Stimulated activated CD8-positive, alpha-beta memory T cell treated with anti-CD3 and anti-CD28 coated beads, Interleukin-4, amount 100 ng/mL, for 1 hour (primary cell): ENCODE measurements at places on chromosomes 11 and 22.

GRCh38 chr11:5277807-5278382 lies 8.2 kb upstream of the HBE1 start:
- DNase-seq: no peak

GRCh38 chr11:94128291-94128745 lies 323 bp upstream of the PANX1 start:
- no peak for DNase-seq

DNA sequence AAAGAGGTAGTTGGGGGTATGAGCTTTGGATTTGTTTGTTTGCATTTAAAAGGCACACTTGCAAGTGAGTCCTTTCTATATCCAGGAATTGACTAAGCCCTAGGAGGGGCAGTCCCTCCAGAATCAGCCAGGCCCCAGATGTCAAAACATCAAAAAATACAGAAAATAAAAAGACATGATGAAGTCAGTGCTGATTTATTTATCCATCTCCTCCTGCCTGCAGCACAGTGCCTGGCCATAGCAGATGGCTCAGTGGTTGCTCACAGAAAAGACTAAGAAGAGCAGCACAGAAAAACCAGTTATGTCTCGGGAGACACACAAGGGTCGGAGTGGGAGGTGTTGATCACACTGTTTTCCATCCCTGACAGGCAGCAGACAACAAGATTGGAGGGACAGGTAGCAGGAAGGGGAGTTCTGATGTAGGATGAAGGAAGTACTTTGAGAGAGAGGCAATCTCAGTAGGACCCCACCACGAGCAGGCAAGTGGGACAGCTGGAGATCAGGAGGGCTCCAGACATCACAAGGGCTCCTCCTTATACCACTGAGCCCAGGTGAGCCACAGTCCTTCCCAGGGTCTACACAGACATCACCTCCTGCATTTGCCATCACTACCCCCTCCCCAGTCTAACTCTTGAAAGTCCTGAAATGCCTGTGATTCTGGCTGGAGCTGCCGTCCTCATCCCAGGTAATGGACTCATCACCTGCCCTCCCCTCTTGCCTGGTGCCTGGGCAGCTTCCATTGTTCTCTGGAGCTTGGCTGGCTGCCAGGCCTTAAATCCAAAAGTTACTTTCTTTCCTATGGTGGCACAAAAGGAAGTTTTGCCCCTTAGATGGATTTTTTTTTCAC lies 32.3 kb downstream of the TMPRSS5 start:
- no peak for DNase-seq

GRCh38 chr22:33869946-33870345 lies 50.3 kb downstream of the LARGE1 start:
- DNase-seq: no peak

DNA sequence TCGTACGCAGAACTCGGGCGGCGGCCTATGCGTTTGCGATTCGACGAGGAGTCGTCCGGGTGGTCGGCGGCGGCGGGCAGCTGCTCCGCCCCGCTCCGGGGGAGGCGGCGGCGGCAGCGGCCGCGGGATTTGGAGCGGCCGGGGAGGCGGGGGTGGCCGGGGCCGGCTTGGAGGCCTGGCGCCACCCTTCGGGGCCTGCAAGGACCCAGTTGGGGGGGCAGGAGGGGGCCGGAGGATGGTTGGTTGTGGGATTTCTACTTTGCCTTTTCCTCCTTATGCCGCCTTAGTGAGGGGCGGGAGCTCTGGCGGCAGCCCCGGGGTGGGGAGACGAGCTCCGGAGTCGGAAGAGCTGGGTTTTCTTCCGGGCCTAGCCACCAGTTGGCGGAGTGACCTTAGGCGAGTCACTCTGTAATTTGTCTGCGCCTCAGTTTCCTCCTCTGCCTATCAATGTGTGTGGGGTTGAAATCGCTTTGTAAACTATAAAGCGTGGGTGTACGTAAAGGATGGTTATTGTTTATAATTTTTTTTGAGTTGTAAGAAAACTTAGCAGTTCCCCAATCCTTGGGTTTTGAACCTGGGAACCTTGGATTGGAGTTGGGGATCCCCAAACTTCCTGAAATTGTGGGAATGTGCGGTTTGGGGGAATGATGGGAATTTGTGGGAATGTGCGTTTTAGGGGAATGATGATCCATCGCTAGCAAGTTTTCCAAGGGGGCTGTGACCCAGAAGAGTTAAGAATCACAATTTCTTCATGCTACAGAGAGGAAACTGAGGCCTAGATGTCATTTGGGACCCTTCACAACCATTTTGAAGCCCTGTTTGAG lies 679 bp downstream of the TUG1 start:
- DNase-seq: peak; percentile 5

DNA sequence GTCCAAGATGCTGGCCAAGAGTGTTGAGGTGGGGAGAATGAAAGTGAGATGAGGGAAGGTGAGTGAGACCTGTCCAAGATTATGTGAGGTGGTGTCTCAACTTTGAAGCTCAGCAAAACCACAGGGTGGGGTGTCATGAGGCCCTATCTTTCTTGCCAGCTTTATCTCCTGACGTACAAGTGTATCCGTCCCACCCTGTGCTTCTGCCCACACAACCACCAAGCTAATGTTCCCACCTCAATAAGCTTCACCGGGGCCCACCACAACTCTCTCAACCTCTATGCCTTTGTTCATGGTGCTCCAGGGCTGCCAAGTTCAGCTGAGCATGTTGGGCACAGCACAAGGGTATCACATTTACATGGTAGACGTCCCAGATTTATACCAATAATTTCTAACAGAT lies 7.1 kb upstream of the TPST2 start:
- DNase-seq: no peak

DNA sequence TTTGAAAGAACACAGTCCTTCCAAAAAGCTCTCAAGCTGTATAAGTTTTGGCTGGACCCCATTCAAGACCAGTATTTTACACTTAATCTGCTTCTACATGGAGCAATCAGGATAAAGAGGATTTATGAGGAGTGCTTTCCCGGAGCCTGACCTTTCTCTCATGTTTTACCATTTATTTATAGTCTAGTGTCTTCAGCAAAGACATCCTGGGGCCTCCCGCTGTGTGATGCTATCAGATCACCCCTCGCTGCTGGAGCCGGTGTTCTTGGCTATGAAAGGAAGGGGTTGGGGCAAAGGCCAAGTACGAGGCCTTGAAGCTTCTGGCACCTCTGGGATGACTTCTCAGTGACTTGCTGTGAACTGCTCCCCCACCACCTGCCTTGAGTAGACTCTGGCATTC lies 189.6 kb downstream of the ADAMTS15 start:
- no peak for DNase-seq

GRCh38 chr11:113161711-113162591 lies 152.4 kb upstream of the TTC12 start:
- no peak for DNase-seq

DNA sequence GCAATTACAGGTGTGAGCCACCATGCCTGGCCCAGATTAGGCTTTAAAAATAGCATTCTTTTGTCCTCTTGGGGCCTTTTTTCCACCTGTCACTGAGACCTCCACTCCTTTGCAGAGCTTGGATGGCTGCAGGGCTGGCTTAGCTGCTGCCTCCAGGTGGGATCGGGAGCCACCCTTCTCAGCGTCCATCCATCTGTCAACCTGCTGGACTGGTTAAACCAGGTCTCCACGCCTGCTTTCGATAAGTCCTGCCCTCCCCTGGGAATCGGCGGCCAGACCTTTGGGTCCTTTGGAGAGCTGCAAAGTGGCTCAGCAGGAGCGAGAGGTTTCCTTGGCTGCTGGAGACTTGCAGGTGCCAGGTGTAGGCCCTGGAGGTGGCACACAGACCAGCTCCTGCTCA lies 23.4 kb upstream of the GRAMD4 start:
- no peak for DNase-seq

DNA sequence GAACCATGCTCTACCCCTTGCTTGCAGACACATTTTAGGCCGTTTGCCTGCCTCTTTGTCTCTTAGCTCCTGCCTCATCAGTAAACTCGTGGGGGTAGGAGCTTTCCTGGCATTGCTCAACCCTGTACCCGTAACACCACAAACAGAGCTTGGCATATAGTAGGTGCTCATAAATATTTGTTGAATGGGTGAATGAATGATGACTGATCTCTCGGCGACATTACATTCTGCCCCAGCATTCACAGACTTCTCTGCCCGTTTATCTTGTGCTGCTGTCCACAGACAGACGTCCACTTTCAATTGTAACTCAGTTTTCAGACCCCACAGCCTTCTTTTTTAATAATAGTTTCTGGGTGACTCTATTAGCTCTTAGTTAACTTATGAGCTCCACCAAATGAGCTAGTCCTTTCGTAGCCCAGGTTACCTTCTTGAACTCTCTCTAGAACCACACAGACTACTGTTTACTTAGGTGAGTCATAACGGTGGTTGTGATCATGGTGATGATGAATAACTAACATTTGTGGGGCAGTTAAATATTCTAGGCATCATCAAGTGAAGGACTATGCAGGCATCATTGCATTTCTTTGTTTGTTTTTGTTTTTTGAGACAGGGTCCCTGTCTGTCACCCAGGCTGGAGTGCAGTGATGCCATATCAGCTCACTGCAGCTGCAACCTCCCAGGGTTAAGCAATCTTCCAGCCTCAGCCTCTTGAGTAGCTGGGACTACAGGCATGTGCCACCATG lies 188.4 kb downstream of the ADAMTS15 start:
- DNase-seq: no peak

DNA sequence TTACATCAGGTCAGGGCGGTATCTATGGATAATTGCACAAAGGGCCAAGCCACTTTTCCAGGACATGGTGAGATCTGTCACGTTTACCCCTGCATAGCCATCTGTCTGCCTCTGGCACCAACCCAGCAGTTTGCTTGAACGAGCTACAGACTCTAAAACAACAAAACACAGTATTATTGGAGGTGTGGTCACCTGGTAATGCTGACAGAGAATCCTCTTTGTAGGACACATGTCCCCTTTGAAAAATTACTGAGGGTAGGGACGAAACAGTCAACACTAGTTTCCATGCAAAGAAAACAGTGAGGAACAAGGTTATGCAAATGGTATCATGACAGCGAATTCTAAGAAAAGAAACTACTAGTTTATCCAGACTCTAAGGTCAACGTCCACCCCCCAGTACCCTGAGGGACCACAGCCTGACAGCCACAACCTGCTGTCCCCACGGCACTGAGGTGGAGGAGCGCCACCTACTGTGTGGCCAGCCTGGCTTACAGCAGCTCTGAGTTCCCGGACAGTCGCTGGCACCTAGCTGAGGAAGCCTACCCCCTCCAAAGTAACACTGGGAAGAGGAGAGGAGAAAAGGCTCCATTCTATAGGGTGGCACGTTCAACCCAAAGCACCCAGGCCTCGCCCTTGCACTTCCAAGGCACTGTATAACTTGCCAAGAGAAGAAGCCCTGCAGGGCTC lies 117.4 kb upstream of the BID start:
- no peak for DNase-seq
